Smooth muscle cell of the umbilical artery (primary cell): ENCODE measurements at places on chromosomes 2 and 18. TPM values are rescaled to one million over a fixed set of nuclear protein-coding genes. Genes with fewer than 3 reads are reported as not detected.

The TIMM21 gene
- total RNA-seq, result 29.7 and 37.6 TPM in 2 replicates

The HOXD13 gene
- total RNA-seq, result 2.2 and 2.4 TPM in 2 replicates

The SF3B6 gene
- 142 and 144 TPM in 2 replicates for total RNA-seq

The HOXD11 gene
- 7.8 and 15.7 TPM in 2 replicates for total RNA-seq

The PSME4 gene
- 34.4 and 61.1 TPM in 2 replicates for total RNA-seq

The AQP12B gene
- total RNA-seq, result not detected in 2 replicates
